ENCODE measurements at places on chromosomes 5 and 9.

DNA sequence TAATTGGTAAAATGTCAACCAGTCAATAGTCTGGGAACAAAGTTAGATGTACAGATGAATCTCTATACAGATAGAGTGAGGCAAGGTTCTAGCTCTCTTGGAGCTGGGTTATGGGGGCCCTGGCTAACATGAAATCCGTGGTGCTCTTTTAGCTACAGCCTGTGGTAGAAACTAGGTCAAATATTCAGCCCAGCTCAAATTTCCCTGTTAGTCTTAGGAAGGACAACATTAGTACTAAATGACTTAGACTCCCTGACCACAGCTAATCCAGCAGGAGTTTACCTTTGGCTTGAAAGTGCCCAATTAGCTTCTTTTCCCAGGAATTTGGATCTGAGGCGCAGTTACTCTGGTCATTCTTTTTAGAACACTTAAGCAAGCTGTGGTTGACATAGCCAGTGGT is 170.5 kb downstream of the DMRTA1 start:
- no peak for DNase-seq
- no peak overlapping the region for H3K4me3 ChIP-seq
- H3K27me3 ChIP-seq, result no peaks in the 10 kb centered on the region
- H3K27ac ChIP-seq, result no peak overlapping the region

DNA sequence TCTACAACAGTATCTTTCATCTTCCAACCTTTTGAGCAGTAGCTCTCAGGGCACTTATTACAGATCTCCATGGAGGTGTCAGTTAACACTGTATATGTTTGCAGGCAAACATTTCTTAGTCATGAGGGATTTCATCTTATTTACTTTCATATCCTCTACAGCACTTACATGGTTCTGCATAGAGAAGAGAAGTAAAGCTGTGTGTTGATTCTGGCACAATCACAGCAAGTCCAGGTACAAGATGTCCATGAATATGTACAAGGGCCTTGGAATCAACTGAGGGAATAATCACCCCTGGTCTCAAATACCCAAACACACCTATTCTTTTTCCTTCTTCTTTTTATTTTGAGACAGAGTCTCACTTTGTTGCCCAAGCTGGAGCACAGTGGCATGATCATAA is 142.0 kb upstream of the TRPM3 start:
- H3K4me1 ChIP-seq, result no peaks in the 10 kb centered on the region
- H3K36me3 ChIP-seq, result no peaks in the 10 kb centered on the region
- DNase-seq, result no peak
- no peaks in the 10 kb centered on the region for H3K27me3 ChIP-seq
- H3K27ac ChIP-seq, result no peak overlapping the region

DNA sequence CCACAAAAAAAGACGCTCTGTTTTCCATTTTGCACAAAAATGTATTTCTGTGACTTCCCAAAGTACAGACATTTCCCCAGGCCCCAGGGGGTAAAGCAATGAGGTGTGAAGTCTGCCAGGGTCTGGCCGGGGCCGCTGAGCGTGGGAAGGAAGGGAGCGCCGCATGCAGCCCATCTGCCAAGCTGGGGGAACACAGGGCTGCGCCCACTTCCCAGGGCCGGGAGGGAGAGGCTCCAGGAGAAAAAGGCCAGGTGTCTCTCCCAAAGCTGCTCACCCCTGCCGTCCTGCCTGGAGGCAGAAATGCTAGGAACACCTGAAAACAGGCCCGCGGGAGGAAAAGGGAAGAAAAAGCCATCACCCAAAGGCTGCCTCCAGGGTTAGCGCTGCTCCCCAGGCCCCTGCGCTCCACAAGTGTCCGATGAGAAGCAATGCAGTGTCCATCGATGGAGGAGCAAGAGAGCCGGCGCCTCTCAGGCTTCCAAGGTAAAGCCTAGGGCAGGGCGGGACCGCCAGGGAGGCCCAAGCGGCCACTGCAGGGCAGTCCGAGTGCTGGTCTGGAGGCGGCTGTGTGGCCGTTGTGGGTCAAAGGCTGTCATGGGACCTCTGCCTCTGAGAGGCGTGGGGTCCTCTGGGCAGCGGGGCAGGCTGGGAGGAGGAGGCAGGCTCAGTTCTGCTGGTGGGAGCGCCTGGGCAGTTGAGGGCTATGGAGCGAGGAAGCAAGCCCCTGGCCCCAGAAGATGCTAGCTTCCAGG is 6.0 kb upstream of the ZDHHC12 start:
- H3K4me3 ChIP-seq, result no peak overlapping the region
- H3K27ac ChIP-seq, result no peak overlapping the region
- peaks cover 3% of the 10 kb centered on the region for H3K4me1 ChIP-seq
- no peaks in the 10 kb centered on the region for H3K27me3 ChIP-seq

- no peaks in the 10 kb centered on the region for H3K27me3 ChIP-seq
- no peak overlapping the region for H3K27ac ChIP-seq
- DNase-seq, result no peak
- no peaks in the 10 kb centered on the region for H3K4me1 ChIP-seq
- H3K36me3 ChIP-seq, result no peaks in the 10 kb centered on the region
These were observed 55.0 kb upstream of the MARCHF11 start for GRCh38 chr5:16234598-16234997.

DNA sequence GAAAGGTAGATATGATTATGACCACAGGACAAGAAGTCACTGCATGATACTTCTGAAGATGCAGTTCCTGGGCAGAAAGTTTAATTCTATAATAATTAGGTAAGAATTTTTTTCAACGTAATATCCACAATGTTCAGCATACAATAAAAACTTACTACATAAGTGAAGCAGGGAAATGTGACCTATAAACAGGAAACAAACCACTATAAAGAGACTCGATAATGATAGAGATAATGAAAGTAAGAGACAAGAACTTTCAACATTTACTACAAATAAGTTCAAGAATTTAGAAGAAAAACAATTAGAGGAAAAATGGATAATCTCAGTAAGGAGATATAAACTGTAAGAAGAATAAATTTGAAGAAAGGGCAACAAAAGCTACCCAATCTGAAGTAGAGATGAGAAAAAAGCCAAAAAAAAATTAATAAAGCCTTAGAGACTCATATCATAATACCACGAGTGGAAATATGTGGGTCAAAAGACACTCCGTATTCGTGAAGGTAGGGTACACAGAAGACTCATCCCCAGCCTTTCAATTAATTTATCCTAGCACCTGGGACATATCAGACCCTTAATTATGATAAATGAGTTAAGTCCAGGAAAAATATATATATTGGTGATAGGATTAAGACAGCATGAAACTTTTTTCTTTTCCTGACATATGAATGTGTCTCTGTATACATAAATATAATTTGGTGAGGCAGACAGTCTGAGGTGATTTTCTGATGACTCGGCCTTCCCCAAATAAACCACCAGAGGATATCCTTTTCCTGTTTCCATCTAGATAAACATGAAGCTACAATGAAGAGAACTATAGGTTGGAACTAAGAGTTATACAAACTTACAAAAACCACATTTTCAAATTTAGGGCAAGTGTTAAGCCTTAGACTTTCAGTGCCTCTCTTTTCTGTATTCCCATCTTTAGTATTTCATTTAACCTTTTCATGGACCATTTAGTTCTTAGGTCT is 120.4 kb downstream of the RAPGEF6 start:
- H3K27me3 ChIP-seq, result no peaks in the 10 kb centered on the region
- H3K4me1 ChIP-seq, result peaks cover 19% of the 10 kb centered on the region
- H3K27ac ChIP-seq, result no peak overlapping the region
- peaks cover 13% of the 10 kb centered on the region for H3K36me3 ChIP-seq
- no peak overlapping the region for H3K4me3 ChIP-seq

- no peaks in the 10 kb centered on the region for H3K27me3 ChIP-seq
- H3K4me1 ChIP-seq, result no peaks in the 10 kb centered on the region
- H3K36me3 ChIP-seq, result no peaks in the 10 kb centered on the region
- H3K4me3 ChIP-seq, result no peak overlapping the region
- DNase-seq, result no peak
These were observed 35.8 kb downstream of the MEGF10 start for GRCh38 chr5:127326431-127326830.

GRCh38 chr9:116482740-116483139 is 204.4 kb upstream of the TRIM32 start:
- no peak overlapping the region for H3K27ac ChIP-seq
- no peaks in the 10 kb centered on the region for H3K36me3 ChIP-seq
- no peaks in the 10 kb centered on the region for H3K4me1 ChIP-seq
- H3K27me3 ChIP-seq, result no peaks in the 10 kb centered on the region
- DNase-seq, result no peak
- H3K4me3 ChIP-seq, result no peak overlapping the region

DNA sequence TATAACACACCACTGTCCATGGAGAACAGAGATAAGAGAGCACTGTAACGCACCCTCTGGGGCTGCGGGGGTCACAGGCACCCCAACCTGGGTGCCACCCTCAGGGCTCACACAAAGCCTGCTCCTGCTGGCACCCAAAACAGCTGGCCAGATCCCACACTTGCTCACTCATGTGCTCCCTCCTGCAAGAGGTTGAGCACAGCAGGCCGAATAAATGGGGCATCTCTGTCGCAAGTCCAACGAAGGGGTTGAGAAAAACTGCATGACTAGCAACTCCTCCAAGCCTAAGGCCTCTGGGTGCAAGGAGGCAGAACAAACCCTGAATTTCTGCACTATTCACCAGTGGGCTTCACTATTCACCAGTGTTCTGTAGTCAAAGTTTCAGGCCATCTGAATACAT is 80.3 kb downstream of the SECISBP2 start:
- no peaks in the 10 kb centered on the region for H3K27me3 ChIP-seq
- H3K4me3 ChIP-seq, result no peak overlapping the region
- no peaks in the 10 kb centered on the region for H3K36me3 ChIP-seq
- H3K4me1 ChIP-seq, result peaks cover 7% of the 10 kb centered on the region
- H3K27ac ChIP-seq, result no peak overlapping the region

DNA sequence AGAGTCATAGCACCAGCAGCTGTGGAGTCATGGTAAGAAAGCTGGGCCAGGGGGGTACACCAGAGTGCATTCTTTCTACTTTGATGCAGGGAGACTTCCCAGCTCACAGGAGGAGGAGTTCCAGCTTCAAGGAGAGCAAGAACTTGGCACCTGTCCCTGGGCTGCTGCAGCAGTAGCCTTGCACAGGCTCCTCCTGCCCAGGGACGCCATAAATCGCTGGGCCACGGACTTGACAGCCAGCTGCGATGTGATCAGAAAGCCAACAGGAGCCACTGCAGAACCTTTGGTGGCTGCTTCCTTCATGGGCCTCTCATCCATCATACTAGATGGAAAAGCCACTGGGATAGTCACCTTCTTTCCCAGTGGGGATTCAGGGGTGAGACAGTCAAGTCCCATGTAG is 234.7 kb downstream of the NMUR2 start:
- no peak for DNase-seq
- no peaks in the 10 kb centered on the region for H3K36me3 ChIP-seq
- H3K4me1 ChIP-seq, result no peaks in the 10 kb centered on the region
- no peak overlapping the region for H3K4me3 ChIP-seq
- no peaks in the 10 kb centered on the region for H3K27me3 ChIP-seq

DNA sequence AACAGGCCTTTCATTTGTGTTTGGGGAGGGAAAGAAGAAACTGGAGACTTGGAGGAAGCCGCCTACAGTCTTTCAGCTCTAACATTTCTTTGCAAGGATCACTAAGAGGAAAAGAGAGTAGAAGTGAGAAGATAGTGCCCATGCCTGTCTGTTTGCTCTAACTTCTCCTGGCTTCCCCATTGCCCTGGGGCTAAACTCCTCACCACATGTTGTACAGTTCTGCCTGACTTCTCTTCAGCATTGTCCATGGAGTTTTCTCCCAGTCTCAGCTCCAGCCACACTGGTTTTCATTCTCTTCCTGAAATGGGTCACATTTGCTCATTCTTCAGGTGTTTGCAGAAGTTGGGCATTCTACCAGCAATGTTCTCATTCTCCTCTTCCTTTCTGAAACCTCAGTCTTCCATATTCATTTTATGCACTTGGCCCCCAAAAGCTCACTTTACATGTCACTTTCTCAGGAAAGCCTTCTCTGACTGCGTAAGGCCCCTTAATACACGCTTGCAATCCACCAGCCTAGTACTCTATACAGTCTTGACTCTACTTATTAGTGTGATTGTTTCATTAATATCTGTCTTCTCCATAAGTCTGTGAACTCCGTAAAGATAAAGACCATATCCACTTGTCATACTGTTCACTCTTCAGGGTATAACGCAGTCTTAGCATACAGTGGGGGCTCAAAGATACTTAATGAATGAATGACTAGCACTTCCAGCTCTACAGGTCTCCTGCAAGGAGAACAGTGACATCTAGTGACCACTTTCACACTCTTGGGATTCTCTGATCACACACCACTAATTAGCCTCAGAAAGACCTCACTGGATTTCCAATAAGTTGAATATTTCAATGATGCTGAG is 40.2 kb upstream of the TRIM32 start:
- H3K4me3 ChIP-seq, result no peak overlapping the region
- H3K4me1 ChIP-seq, result no peaks in the 10 kb centered on the region
- no peaks in the 10 kb centered on the region for H3K27me3 ChIP-seq

DNA sequence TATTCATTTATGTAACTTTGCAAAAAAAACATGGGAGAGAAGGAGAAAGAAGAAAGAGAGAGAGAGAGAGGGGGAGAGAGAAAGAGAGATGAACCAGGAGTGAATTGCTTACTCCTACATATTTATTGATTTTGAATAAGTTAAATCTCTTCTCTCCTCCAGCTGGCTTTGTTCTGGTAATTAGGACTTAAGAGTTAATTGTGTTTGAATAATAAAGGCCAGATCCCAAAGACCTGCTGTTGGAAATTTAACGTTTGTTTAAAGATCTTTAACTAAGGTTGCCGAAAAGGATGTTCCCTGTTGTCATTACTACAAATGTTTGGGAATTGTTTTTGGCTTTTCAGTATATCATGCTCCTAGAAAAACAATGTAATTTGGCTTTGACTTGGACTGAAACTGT is 473.0 kb downstream of the TUSC1 start:
- no peaks in the 10 kb centered on the region for H3K36me3 ChIP-seq
- no peak overlapping the region for H3K4me3 ChIP-seq
- H3K27ac ChIP-seq, result no peak overlapping the region
- H3K4me1 ChIP-seq, result no peaks in the 10 kb centered on the region
- no peaks in the 10 kb centered on the region for H3K27me3 ChIP-seq
- DNase-seq, result no peak

DNA sequence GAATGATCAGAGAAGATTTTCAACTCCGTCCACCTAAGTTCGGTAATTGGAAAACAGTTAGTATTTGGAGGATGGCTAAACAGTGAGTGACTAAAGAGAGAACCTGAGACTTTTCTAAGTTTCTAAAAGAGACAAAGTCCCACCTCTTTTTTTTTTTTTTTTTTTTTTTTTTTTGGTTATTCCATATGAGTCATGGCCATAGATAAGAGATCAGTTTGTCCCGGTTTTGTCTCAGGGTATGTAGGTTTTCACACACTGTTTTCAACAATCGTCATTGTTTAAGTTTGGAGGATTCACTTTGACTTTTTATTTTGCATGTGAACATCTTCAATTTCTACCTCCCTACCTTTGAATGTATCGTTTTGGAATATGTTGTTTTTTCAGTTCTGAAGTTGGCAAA is 85.9 kb downstream of the NTRK2 start:
- H3K4me1 ChIP-seq, result no peaks in the 10 kb centered on the region
- no peaks in the 10 kb centered on the region for H3K36me3 ChIP-seq
- no peak overlapping the region for H3K27ac ChIP-seq
- no peaks in the 10 kb centered on the region for H3K27me3 ChIP-seq
- DNase-seq, result no peak

GRCh38 chr5:58094031-58094430 is 365.9 kb downstream of the PLK2 start:
- no peaks in the 10 kb centered on the region for H3K36me3 ChIP-seq
- no peak overlapping the region for H3K27ac ChIP-seq
- DNase-seq, result no peak
- H3K4me1 ChIP-seq, result no peaks in the 10 kb centered on the region
- no peaks in the 10 kb centered on the region for H3K27me3 ChIP-seq
- H3K4me3 ChIP-seq, result no peak overlapping the region

All from Karpas-422 (cell line).